ENCODE measurements at places on chromosomes 1 and 21.

GRCh38 chr1:33842348-33842747 is 21.5 kb upstream of the HMGB4 start:
- DNase-seq, result no peak

GRCh38 chr1:18365099-18365705 is 115.5 kb upstream of the KLHDC7A start:
- no peak for DNase-seq

DNA sequence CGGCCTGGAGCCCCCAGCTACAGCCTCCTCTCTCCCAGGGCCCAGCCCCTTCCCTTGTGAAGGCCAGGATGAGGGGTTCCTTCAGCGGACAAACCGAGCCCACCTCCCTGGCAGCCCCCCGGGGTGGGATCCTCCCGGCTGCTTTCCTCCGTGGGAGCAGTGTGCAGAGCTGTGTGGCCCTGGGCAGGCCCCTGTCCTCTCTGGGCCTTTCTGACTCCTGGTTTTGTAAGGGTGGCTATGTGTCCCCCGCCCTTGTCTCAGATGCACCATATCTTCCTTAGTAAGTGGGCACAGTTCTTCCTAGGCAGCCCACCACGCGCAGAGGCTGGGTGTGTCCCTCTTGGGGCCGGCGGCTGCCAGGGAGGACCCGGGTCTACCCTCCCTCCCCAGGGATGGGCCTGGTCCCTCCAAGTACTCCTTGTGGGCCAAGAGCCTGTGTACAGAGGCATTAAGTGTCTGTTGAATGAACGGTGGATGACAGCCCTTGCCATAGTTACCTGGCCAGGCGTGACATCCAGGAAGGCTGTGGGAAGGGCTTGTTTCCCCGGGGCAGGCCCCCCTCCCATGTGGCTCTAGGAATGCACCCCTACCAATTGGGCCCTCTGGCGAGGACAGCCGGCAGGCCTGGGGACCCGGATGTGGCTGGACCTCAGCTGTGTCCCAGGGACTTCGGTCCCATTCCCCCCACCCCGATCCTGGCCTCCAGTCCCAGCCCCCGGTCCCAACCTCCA is 3.8 kb downstream of the SMIM1 start:
- DNase-seq, result no peak

DNA sequence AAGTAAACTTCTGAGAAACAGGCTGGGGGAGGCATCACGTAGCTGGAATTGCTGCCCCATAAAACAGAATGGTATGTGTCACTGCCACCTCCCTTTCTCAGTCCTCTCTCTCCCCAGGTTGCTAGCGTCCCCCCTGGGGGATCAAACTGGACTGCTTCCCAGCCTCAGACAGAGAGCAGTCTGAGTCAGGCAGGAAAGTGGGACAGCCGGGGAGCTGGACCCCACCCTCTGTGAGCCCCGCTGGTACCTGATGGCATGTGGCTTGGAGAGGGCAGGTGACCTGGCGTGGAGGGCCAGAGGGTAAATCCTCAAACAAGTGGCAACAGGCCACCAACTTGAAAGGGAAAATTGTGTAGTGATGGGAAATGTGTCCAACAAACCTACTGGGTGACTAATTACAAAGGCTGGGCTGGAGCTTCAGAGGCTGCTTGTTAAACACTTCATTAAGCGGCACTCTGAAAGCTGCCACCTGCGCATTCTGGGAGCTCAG is 1.0 kb upstream of the SFN start:
- no peak for DNase-seq

DNA sequence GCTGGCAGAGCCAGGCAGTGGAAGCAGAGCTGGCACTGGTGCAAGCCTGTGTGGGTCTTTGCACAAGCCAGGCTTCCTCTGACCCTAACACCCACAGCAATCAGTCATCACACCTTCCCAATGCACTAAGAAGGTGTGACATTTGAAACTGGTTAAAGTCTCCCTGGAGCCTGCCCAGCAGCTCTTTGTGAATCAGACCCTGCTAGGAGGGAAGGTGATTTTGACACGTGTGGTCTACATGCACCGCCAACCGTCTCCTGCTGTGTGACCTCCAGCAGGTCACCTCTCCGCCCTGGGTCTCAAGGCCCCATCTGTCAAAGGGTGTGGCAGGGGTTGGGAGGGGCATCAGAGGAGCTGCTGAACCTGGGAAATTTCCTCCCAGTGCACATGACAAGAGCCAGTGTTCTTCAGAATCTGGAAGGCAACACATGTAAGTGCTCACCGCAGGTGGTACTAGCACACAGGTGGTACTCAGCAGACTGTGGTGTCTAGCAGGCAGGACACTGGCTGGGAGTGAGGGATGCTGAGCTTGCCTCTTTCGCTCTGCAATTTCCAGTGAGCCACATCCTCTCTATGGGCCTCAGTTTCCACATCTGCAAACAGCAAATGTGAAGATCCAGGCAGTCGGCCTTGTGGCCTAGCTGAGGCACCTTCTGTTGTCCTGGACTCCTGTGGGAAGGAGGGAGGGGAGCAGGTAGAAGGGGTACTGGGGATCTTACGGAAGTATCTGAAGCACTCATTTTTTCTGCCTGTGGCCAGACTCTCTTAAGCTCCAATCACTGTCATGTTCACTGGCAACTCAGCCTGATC is 123.2 kb downstream of the DMRTB1 start:
- peak; percentile 73 for DNase-seq

Data from retinal pigment epithelial cell (primary cell).